ENCODE measurements at places on chromosomes 6 and 20.

DNA sequence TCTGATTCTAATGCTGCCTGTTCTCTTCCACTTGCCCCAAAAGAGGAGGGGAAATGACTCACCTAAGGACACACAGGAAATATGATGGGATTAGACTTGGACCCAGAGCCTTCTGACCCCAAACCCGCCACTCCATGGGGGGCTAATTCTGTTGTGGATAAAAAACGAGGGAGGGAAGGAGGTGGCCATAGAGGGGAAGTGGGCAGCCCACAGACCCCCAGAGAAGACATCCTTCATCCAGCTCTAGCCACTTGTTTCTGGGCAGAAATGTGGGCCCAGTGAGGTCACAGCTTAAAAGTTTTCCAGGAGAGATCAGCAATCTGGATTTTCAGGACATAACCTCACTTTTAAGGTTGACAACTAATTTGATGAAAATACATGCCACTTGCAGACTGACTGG lies 202.1 kb downstream of the ANKRD60 start:
- no peaks in the 10 kb centered on the region for H3K4me1 ChIP-seq
- H3K36me3 ChIP-seq: no peaks in the 10 kb centered on the region
- H3K27ac ChIP-seq: no peak overlapping the region
- H3K27me3 ChIP-seq: no peaks in the 10 kb centered on the region
- DNase-seq: no peak
- H3K4me3 ChIP-seq: no peak overlapping the region

- no peaks in the 10 kb centered on the region for H3K4me1 ChIP-seq
- no peaks in the 10 kb centered on the region for H3K27me3 ChIP-seq
- no peak overlapping the region for H3K4me3 ChIP-seq
- H3K27ac ChIP-seq: no peak overlapping the region
- H3K36me3 ChIP-seq: no peaks in the 10 kb centered on the region
- DNase-seq: no peak
Measured at GRCh38 chr6:92667843-92668242, 751.5 kb downstream of the EPHA7 start.

DNA sequence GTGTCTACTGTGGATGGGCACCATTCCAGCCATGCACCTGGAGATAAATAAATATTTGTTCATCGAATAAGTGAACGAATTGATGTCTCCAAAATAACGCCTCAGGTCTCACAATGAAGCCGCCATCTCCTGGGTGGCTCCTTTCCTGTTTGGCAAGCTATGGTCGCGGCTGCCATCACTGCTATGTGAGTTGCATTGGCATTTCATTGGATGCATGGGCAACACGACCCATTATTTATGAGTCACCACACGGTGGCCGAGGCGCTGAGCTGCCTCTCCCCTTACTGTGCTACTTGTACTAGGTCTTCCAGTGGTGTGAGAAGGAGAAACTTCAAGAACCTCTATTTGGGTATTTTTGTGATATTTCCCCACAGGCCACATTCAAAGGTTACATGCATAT lies 21.3 kb upstream of the PDE10A start:
- DNase-seq: no peak
- H3K36me3 ChIP-seq: no peaks in the 10 kb centered on the region
- no peaks in the 10 kb centered on the region for H3K4me1 ChIP-seq
- H3K27ac ChIP-seq: no peak overlapping the region

- no peak overlapping the region for H3K4me3 ChIP-seq
- H3K36me3 ChIP-seq: no peaks in the 10 kb centered on the region
- DNase-seq: no peak
- H3K4me1 ChIP-seq: no peaks in the 10 kb centered on the region
Measured at GRCh38 chr6:118952683-118953082, 17.7 kb upstream of the MCM9 start.

DNA sequence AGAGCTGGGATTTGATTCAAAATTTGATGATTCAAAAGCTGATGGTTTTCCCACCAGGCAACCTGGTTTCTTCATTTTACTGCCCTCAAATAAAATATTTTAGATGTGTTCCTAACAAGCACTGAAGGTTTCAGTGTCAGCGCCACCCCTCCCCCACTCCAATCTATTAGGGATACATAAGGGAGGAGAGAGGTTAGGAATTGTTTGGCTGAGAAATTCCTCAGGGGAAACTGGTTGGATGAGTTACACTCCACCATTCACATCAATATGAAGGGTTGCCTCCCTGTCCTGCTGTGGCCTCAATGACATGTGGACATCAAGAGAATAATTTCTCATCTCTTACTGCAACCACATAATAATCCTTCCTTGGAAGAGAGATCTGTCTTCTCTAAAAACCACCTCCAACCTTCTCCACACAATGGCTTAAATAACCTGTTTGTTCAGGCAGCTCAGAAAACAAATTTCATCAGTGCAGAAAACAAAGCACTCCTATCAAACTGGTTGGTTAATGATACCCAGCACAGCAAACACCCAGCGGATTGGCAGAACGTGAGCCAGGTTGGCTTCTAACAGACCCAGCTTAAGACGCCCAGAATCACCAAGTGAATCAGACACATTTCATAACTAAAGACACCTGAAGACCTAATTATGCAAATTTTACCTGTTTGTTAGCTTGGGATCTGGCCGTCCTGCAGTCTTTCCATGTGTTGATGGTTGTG lies 136.0 kb upstream of the SGK1 start:
- no peaks in the 10 kb centered on the region for H3K36me3 ChIP-seq
- no peak for DNase-seq
- no peak overlapping the region for H3K4me3 ChIP-seq
- no peaks in the 10 kb centered on the region for H3K27me3 ChIP-seq
- H3K27ac ChIP-seq: peak overlapping the region; percentile 73
